ENCODE measurements at places on chromosomes 5 and 9.

- DNase-seq: no peak
Observed at GRCh38 chr5:95963650-95964410, 2.2 kb upstream of the ELL2 start.

GRCh38 chr9:70112981-70113380 lies 69.3 kb downstream of the MAMDC2 start:
- DNase-seq: peak; percentile 67

DNA sequence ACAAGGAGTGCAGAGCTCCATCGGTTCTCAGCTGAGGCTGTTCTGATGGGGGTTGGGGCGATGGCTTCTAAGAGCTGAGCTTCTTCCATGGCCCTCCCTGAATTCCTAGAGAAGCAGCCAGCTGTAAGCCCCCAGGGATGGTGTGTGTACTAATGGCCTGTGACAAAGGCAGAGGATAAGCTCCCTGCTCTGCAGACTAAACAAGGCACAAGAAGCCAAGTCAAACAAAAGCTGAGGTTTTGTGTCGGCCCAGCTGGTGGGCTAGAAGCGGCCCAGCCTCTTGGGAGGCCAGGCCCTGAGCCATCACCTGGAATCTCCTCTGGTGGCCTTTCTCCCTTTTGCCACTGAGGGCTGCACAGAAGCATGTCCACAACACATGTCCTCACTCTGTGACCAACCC lies 75.0 kb upstream of the XPA start:
- no peak for DNase-seq

DNA sequence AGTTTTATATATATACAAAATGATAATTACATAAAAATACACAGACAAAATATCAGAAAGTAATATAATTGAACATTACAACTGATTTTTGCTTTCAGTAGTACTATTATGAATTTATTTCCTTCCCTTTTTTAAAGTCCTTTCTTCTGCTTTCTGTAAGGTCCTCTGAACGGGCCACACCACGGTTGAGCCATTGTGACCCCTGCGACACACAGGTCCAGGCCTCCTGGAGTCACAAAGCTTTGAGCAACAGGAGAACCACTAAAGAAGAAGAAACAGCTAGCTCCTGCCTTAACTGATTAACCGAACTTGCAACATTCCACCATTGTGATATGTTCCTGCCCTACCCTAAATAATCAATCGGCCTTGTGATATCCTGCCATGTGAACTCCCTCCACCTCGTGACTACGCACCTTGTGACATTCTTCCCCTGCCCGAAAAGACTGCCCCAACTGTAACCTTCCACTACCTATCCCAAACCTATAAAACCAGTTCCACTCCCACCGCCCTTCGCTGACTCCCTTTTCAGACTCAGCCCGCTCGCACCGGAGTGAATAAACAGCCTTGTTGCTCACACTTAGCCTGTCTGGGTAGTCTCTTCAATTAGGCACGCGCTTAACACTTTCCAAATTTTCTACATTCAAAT lies 375.0 kb upstream of the RFX3 start:
- DNase-seq: no peak

DNA sequence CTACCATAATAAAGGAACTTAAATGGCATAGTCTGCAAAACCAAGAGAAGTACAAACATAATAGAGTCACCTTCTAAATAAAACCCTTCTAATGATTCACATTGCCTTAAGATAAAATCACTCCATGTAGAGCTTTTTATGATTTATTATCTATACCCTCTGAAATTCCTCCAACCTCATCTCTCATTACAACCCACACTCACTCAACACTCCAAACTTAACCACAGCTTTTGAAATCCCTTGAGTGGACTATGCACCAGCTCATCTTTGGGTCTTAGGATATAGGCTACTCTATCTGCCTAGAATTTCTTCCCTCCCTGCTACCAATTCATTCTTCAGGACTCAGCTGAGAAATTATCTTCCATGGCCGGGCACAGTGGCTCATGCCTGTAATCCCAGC lies 122.5 kb downstream of the CETN3 start:
- DNase-seq: no peak

DNA sequence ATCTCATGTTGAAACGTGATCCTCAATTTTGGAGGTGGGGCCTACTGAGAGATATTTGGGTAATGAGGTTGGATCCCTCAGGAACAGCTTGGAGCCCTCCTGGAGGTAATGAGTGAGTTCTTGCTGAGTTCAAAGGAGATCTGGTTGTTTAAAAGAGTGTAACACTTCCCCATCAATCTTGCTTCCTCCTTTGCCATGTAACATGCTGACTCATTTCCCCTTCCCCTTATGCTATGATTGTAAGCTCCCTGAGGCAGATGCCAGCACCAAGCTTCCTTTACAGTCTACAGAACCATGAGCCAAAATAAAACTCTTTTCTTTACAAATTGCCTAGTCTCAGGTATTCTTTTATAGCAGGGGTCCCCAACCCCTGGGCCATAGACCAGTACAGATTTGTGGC lies 352.3 kb downstream of the SLCO4C1 start:
- DNase-seq: peak; percentile 23

DNA sequence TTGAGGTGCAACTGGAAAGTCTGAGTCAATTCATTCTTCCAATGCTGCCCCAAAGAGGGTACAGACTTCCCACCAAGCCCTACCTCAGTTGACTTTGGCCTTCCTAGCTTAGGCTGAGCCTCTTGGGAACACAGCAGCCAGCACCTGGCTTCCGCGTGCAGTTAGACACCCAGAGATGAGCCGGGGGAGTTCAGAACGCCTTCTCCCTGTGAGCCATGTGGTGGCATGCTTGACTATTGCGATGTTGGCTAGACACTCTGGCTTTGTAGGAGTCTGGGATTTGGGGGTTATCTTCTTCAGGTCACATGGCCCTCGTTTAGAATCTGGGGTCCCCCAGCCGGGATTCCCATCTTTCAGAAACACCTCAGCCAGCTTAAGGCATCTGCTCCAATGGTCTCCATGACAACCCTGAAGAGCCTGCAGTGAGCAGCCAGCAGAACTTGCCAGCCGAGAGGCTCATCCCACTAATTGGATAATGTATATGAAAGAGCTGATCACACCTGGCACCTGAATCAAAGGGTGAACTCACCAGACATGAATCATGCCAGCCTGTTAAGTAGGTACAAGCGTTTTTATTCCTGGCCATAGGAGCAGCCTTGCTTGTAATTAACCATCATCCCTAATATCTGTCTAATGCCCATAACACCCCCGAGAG lies 167.5 kb downstream of the SYK start:
- peak; percentile 66 for DNase-seq

GRCh38 chr9:32403567-32404260 lies 19.3 kb downstream of the ACO1 start:
- DNase-seq: no peak

DNA sequence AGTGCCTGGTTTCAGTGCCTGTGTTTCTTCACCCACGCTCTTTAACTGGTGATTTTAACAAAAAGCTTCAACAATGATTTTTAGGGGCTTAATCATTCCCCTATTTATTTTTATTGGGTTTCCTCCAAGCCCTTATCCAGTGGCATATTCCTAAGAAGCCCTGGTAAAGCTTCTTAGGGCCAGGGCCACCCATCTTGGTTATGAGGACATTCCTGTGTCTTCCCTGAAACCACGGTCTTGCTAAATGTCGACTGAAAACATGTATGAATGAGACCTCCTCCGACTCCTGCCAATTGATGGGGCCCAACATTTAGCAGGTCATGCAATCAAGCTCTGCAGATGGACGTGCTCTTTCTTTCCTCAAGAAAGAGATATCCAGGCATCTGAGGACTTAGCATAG lies 13.7 kb upstream of the CARTPT start:
- no peak for DNase-seq

DNA sequence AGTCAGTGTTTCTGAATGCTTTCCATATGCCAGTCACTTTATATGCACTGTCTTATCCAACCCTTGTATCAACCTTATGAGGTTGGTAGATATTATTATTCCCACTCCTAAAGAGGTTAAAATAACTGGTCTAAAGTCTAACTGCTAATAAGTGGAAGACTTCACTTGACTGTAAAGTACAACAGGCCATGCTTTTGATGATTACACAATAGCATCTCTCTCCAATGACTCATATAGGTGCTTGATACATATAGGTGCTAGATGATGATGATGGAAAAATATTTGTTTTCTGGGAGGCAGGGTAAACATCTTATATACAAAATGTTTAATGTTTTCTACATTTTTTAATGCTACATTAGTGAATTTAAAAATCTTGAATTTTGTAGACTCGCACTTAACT lies 75.9 kb upstream of the NR3C1 start:
- DNase-seq: peak; percentile 70

DNA sequence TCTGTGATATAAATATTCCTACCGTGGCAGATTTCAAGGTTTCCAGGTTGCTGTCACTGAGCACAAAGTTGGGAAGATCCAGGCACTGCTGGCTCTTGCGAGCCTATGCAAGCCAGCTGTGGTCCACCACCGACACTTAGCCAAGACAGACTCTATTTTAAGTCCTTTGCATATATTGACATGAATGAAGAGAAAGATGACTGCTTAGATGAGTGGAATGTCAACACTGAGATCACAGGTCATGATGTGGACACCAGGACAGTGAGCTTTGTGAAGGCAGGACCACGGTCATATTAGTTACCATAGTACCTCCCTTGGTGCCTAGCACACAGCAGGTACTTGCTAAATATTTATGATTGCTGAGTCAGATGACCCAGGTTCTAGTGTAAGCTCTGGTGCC lies 217.0 kb downstream of the PAPPA start:
- DNase-seq: peak; percentile 69

- DNase-seq: no peak
Observed at GRCh38 chr9:9951556-9952160, 661.1 kb downstream of the PTPRD start.

DNA sequence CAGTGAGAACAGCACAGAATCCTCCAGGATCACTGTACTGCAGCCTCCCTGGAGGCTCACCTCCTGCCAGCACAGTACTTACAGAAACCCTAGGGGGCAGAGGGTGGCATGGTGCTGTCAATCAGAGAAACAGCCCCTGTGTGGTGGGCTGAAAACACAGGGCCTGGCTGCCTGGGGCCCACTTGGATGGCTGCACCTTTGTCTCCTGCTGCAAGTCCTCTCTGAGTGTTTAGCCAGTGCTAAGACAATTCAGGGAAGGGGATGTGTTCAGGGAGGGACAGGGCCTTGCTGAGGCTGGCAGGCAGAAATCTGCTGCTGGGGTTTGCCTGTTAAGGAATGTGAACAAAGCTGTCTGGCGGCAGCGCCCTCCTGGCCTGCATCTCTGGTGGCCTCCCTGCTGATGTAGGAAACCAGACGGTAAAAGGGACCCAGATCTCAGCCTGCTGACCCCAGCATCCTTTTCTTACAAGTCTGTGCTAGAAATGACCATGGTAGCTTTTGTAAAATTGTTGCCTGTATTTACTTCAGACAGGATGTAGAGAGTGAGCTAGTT lies 39.5 kb downstream of the PRRC2B start:
- no peak for DNase-seq

DNA sequence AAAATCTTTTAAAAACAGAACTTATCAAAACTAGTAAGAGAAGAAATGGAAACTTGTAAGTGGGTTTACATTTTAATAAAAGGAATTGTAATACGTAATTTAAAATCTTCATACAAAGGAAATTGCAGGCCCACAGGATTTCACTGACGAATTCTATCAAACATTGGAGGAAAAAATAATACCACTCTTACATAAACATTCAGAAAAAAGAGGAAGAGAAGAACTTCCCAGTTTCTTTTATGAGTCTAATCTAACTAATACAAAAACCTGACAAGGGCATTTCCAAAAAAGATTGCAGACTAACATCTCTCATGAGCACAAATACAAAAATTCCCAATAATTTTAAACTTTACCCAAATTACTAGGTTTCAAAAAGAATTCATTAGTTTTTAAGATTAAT lies 149.0 kb downstream of the RANBP17 start:
- no peak for DNase-seq

DNA sequence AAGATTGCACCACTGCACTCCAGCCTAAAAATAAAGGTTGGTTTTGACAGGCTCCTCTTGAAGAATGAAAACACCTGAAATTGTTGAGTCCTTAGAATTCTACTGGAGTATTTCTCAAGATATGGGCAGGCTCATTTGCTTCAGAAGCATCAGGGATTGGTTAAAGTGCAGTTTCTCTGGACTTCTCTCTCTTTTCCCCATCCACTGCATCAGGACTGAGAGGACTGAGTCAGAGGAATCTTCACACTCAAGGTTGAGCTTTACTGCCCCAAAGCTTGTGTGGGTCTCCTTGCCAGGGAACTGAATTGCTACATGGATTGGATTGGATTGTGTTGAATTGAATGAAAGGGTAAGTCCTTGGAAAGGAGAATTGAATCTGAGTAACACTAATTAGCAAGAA lies 7.5 kb upstream of the CCDC69 start:
- no peak for DNase-seq

GRCh38 chr5:150258130-150258529 lies 31.4 kb downstream of the CAMK2A start:
- DNase-seq: no peak
